ENCODE measurements at places on chromosomes 1 and 21.

GRCh38 chr21:43892984-43893535 lies 28.0 kb downstream of the AGPAT3 start:
- no peak for DNase-seq

- no peak for DNase-seq
Measured at GRCh38 chr1:16386454-16387113, 19.5 kb downstream of the SZRD1 start.

DNA sequence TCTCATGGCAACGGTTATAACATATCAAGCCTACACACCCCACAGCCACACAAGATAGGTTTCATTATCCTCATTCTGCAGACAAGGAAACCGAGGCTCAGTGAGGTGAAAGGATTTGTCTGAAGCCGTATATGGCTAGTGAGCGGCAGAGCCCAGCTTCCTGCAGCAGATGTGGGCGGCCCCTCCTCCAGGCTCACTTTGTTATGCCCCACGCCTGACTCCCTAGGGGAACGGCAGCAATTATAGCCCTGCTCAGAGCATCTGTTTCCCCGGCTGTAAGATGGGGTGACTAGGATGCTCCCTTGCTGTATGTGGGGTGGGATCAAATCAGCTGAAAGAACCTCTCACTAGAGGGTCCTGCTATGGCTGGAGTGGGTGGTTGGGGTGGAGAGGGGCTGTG lies 22.1 kb downstream of the GRHL3 start:
- DNase-seq = no peak

DNA sequence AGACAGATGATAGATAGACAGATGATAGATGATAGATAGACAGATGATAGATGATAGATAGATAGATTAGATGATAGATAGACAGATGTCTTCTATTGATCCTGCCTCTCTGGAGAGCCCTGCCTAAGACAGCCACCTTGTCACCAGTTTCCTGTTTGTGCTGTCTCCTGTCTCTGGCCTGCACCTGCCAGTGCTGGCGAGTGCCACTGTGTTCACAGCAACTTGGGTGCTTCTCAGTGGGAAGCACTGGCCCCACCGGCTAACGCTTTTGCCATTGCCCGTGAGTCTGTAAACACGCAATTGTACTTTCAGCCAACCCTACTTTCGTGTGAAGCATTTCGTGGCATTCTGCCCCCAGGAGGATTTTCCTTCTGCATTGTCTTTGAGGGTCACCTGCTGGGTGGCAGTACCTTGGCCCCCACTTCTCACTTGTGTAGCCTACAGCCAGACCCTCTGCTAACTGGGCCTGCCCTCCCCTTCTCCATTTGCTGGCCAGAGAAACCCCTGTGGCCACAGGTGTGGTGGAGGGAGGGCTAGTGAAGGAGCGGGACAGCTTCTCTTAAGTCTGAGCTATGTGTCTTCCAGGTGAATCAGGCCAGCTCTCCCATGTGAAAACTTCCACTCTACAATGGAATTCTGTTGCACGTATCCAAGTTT lies 23.4 kb upstream of the PDE9A start:
- DNase-seq = no peak

DNA sequence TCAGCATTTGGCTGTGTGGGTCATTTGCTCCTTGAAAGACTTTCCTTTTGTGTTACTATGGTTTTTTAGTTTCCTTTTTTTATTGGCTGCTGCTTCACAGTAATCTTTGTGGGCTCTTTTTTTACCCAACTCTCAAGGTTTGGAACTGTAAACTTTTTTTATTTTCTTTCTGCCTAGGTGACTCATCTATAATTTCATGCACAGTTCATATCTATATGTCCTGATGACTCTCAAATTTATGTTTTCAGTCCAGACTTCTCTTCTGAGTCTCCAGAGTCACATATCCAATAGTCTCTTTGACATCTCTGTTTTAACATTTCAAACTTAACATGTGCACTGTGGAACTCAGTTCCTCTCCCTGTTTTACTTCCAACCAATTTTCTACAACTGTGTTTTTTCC lies 83.4 kb downstream of the ATF6 start:
- no peak for DNase-seq

- DNase-seq = no peak
Measured at GRCh38 chr1:72869441-72869840, 587.1 kb upstream of the NEGR1 start.

DNA sequence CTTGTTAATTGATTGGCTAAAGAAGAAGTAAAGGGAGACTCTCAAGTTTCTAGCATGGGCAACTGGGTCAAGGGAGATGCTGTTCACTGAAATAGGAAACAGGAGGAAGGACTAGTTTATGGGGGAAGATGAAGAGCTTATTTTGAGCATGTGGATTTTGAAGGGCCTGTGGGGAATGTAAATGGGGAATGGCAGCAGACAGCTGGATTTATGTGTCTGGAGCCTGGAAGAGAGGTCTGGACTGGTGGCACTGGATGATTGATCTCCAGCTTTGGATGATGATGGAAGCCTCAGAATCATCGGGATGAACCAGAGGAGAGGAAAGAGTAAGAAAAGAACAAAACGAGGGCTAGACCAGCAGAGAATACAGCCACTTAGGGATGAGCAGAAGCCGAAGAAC lies 54.9 kb upstream of the ENAH start:
- no peak for DNase-seq

DNA sequence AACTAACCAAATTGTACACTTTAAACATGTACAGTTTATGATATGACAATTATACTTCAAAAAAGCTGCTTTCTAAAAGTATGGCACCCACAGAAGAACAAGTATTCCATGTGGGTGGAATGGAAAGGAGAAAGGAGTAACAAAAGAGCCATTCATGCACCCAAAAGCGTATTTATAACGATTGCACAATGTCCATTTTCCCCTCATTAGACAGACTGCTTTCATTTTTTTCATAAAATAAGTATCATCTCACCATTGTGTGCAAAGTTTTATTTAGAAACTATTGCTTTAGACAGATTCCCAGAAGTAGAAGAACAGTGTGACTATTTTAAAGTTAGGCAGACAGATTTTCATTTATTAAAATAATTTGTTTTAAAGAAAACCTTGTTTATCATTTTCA lies 59.6 kb downstream of the KIAA0319L start:
- no peak for DNase-seq

DNA sequence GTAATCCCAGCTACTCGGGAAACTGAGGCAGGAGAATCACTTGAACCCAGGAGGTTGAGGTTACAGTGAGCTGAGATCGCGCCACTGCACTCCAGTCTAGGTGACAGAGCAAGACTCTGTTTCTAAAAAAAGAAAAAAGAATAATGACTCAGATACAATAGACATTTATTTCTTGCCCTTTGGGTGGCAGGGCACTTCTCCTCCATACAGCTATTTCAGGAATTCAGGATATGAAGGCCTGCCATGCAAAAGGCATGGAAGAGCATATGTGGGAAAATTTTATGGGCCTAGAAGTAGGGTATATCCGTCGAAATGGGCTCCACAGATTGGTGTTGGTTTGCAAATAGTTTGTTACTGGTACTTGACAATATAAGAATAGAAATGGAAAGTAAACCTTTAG lies 20.2 kb upstream of the POGZ start:
- DNase-seq = no peak

- DNase-seq = no peak
Measured at GRCh38 chr1:160761046-160761445, 22.0 kb downstream of the SLAMF7 start.

Data from retinal pigment epithelial cell (primary cell).